Astrocyte of the cerebellum (primary cell): ENCODE measurements at places on chromosomes 5 and 9.

DNA sequence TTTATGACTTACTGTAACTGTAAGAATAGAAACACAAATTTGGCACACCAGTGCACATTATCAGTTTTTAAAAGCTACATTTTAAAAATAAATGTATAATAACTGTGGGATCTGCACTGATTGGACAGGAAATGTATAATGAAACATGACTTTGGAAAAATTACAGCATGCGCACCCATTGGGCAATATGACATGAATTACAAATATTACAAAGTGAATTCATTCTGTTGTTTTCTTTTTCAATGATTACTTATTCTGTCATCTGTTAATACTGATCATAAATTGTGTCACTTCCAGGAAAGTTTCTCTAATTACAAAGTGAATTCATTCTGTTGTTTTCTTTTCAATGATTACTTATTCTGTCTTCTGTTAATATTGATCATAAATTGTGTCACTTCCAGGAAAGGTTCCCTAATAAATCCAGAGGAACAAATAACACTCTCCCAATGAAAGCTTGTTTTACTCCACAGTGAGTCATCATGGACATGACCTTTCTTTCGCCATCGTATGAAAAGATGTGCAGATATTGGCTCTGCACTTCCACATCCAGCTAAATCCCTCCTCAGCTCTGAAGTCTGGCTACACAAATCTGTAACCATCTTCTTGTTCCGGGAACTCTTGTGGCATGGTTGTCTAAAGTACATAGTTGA, 297.0 kb upstream of the HAPLN1 start:
- DNase-seq, result no peak

DNA sequence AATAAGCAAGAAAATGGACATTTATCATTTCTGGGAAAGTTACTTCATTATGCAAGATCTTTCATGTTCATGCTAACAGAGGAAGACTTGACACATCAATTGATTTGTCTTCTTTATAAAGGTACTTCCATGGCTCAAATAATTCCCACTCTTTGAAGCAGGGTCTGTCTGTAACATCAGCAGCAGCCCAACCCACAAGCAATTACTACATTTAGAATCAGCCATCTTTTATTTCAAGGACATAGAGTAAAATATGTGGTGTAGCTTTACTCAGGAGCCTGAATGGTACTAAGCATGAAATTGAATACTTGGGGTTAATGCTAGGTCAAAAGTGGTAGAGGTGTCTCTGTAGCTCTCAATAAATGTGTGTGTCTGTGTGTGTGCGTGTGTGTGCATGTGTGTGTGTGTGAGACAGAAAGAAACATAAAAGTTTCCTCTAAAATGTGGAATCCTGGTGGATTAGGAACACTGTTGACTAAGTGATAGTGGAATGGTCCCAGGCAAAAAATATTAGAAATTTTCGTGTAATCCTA, 581.1 kb downstream of the CAAP1 start:
- DNase-seq, result no peak

DNA sequence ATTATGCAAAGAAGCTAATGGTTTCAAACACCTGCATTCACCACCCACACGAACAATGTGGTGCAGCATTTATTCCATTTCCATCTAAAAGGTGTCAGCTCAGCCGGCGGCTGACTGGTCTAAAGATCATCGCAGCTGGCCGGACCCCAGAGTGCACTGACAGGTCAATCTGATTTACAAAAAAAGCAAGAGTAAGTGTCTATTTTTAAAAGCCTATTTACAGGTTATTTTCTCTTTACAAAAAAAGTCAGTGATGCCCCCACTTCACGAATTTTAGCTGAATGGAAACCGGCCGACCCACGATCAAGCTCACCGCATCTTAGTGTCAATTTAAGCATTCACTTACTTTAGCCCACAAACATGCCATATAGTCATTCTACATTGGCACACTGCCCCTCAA, 58.3 kb downstream of the SEMA4D start:
- DNase-seq, result no peak

DNA sequence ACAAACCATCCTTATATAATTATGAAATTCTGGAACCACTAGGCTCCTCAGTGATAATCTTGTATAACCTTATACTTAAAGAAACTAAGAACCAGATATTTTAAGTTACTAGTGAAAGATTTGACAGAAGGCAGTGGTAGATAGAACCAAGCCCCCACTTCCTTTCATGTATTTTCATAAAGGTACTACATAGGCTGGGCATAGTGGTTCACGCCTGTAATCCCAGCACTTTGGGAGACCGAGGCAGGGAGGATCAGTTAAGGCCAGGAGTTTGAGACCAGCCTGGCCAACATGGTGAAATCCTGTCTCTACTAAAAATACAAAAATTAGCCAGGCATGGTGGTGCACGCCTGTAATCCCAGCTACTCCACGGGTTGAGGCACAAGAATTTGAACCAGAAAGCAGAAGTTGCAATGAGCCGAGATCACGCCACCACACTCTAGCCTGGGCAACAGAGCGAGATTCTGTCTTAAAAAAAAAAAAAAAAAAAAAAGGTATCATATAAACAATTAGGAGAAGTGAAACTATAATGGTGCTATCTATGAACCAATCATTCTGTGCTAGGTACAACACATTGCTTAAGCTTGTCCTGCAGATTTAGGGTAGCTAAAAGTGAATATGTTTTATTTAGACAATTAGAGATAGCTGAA, 27.9 kb upstream of the DTWD2 start:
- no peak for DNase-seq

DNA sequence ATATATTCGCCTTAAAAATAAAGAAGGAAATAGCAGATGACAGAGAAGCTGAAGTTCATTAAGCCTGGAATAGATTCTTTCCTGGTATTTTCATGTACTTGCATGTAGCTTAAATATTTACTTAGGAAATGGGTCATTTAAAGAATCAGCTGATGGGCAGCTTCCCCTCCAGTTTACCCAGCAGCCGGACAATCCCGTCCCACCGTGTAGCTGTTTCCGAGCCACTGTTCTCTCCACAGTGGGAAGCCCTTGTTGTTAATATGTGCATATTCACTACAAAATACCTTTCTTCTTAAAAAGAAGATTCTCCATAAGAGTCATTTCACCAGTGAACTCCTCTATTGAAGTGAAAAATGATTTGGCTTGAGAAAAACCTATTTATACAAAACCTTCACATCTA, 187.0 kb downstream of the FANCC start:
- DNase-seq, result no peak

DNA sequence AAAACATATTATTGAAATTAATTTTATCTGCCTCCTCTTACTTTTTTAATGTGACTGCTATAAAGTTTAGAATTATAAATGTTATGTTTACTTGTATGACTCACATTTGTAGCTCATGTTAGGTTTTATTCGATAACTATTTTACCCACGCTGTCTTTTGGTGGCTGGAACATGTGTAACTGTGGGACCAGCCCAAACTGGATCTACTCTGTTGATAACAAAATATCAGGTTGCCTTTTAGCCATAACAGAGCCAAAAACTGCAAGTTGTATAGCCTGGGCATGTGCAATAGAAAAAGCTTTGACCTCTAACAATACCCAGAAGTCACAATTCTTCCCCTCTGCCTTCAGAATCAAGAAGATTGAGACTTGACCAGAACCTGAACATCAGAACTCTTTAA, 356.5 kb downstream of the PRELID2 start:
- no peak for DNase-seq

DNA sequence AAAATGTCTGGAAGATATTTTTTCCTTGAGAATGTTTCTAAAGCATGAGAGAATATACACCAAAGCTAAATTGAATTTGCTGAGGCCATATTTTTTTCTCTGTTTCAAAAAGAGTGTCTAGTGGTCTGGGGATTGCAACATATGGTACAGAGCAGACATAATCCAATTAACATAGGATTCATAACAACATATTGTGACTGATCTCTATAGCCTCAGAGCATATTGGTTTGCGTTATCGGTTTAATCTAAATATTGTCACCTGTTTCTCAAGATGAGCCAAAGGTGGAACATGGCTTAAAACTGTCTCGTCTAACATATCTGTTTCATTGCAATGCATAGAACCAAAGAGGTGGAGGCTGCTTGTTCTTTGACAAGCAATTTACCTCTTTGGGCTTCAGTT, 3.9 kb downstream of the PPP3R2 start:
- DNase-seq, result no peak

DNA sequence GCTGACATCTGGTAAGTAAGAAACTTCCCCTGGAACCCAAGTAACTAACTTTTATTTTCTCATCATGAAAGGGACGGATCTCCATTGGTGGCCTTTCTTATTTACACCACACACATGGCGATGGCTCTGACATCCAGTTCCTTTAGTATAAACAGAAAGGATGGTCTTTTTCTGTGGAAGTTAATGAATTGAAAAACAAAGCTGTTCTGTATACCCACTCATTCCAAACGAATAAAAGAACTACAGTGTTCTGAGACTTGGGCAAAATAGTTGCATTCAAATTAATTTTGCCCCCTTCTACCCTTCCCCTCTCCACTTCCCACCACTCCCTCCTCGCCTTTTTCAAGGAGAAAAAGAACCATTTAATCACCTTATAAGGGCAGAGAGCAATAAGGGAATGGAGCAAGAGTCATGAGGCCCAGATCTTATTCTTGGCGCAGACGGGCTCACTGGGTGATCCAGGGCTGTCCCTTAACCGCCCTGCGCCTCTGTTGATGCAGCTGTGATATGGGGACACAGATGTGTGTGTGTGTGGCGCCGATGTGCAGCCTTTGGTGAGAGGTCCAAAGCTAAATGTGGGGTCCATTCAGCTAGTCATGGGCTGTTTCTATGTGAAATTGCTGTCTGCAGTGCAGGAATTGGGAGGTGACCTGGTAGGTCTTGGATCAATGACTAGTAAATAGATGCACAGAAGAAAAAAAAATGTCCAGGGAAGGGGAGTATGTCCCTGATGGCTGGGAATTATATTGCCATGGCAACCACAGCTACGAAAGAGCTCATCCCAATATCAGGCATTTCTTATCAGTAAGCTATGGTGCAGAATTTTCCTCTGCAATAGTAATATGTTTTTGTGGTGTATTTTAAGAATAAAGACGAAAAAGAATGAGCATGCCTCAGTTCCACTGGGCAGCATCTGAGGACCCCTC, 141.5 kb upstream of the ERCC6L2 start:
- no peak for DNase-seq

GRCh38 chr9:112046181-112046580, 128.9 kb downstream of the SUSD1 start:
- no peak for DNase-seq

DNA sequence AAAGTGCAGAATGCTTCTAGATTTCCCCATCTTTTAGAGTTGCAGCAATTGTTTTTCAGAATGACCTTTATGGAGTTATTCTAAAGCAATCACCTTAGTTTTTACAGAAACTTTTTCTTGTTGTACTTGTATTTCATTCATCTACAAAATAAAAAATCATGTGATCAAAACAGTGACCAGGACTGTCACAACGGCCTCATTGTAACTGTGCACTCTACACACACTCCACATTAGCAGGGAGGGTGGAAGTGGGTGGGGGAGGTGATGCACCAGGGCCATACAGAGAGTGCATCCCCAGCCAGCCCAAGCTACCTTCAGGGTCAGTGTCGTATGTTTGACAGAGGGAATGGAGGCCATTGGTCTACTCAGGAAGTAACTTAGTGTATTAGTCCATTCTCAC, 26.9 kb downstream of the EGFLAM start:
- no peak for DNase-seq

- no peak for DNase-seq
These were observed 231.5 kb downstream of the SH3GL2 start for GRCh38 chr9:17810317-17810716.

GRCh38 chr9:111891910-111892499, 4.6 kb upstream of the UGCG start:
- no peak for DNase-seq

- DNase-seq, result peak; percentile 19
These were observed 27.7 kb downstream of the PPP3R2 start for GRCh38 chr9:101566904-101567724.

GRCh38 chr5:139901986-139902385, 106.4 kb downstream of the PSD2 start:
- no peak for DNase-seq

DNA sequence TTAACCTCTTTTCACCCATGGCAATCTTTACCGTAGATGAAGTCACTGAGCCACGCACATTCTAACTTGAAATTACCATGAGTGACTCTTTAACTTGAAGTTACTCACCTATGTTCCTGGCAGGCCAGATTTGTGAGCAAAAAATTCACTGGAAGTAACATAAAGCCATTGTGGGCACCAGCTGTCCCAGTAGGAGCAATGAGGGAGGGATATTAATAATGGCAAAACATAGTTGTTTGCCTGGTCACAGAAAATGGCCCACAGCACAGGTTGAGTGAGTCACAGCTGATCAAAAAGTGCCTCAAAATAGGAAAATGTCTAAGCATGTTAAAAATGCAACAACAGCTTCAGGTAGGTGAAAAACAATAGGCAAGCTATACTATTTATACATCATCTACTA, 146.6 kb downstream of the EFNA5 start:
- DNase-seq, result no peak

DNA sequence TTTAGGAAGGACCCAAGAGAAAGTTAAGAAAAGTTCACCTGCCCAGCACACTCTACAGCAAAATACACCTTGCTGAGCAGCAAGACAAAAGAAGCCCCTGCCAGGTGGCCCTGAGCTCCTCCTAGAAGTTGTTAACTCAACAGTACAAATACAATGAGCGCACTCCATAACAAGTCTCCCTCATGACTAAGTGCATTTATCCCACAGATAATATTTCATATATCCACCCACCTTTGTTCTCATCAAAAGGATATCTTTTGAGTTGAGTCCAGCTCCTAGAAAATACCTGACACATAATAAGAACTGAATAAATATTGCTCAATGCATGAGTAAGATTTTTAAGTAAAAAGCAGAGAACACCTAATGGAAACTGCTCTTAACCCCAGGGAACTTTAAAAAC, 73.3 kb downstream of the ABCA1 start:
- DNase-seq, result no peak

GRCh38 chr9:37994639-37995347, 74.2 kb downstream of the SHB start:
- DNase-seq, result no peak

DNA sequence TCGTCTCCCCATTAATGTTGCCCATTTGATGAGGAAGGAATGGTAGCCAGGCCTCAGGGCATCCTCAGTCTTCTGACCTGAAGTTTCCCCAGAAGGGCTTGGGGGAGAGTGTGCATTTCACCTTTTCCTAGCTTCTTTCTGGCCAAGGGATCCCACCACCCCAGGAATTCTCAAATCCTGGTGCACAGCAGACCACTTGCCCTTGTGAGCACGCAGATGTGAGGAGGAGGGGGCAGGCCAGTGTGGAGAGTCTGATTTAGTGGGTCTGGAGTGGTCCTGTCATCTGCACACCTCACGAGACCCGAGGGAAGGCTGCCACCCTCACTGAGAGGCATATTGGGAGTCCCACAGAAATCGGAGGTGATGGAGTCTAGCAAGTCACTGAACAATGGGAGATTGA, 64.3 kb downstream of the CXXC5 start:
- no peak for DNase-seq

GRCh38 chr5:123264394-123264793, 158.8 kb downstream of the CEP120 start:
- no peak for DNase-seq
